ENCODE measurements at places on chromosomes 13 and 19.

- no peak for DNase-seq
These were observed at the start of gene HCST for GRCh38 chr19:35901854-35902661. HCST (plus strand) TSS chr19:35902529; CDS start chr19:35902594, 65 bp downstream.

DNA sequence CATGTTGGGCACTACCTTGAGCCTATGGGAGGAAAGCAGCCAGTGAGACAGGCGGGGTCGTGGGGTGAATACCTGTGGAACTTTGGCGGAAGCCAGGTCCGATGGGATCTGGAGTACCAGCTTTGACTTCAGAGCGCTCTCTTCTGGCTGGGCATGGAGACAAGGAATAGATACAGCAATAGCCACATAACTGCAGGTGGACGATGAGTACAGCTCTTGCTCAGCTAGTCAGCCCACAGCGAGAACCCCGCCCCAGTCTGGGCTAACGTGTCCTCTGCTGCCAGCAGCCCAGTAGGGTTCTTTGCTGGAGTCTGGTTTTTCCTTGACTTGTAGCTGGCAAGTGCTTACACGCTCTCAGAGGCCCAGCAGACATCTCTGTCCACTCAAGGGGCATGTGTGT lies 83.4 kb downstream of the SIPA1L3 start:
- DNase-seq: peak; percentile 93

GRCh38 chr19:19477705-19478383 lies 37.5 kb downstream of the TSSK6 start:
- DNase-seq: no peak

DNA sequence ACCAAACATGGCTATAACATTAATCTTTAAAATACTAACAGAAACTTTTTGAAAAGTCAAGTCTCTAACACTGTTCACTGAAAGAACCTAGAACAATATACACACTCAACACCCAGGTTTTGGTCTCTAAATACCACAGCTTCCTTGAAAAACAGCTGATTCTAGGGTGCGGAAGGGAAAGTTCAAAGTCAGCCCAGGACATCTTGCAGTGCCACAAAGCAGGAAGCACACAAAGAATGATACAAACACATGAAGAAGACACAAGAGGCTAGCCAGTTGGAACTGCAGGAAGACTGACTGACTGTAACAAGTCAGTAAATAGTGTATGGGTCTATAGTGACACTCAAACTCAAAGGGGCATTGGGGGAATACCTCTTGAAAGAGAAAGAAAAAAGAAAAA lies 4.6 kb downstream of the DEDD2 start:
- no peak for DNase-seq

GRCh38 chr13:48457578-48458242 lies 44.8 kb upstream of the LPAR6 start:
- DNase-seq: no peak

All from foreskin keratinocyte (primary cell).